Stimulated activated memory B cell treated with anti-CD40 and anti-IgM and Interleukin-4, amounts not matched to agents 10 μg/mL and 1 μg/mL and 100 μg/mL, for 72 hours (primary cell): ENCODE measurements at places on chromosomes 13 and 19.
A peak's percentile ranks its signal among the peaks of the same experiment; 100 is the strongest.

GRCh38 chr13:98984983-98985382 is 7.1 kb upstream of the DOCK9 start:
- H3K4me3 ChIP-seq, result no peak overlapping the region
- no peak overlapping the region for H3K27ac ChIP-seq
- ATAC-seq, result no peak
- peaks cover 16% of the 10 kb centered on the region for H3K4me1 ChIP-seq
- no peaks in the 10 kb centered on the region for H3K27me3 ChIP-seq
- H3K36me3 ChIP-seq, result no peaks in the 10 kb centered on the region

DNA sequence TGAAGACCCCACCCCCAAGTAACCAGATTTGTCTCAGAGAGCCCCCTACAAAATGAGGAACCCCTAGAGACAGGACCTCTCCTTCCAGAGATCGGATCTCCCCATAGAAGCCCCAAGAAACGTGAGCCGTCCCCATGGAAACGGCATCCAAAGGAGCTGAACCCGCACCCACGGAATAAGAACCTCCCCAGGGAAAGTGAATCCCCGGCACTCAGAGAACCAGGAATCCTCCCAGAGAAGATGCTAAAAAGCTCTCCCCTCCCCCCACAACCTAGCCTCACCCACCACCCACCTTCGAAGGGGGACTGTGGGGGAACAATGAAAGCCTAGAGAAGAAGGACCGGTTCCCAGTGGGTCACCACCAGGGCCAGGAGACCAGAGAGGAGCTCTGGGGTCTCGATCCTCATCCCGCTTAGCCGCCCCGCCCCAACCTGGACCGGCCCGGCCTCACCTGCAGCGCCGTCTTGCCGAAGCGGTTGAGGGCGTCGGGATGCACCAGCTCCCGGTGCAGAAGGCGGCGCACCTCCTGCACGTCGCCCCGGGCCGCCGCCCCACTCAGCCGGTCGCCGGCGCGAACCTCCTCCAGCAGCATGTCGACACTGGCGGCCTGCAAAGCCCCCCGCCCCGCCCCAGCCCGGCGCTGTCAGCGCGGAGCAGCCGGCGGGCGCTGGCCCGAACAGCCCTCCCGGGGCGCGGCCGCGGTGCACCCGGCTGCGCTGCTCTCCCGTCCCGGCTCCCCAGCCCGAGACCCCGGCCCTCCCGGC is 535 bp downstream of the CDKN2D start:
- H3K27me3 ChIP-seq, result no peaks in the 10 kb centered on the region
- H3K36me3 ChIP-seq, result no peaks in the 10 kb centered on the region
- peaks cover 60% of the 10 kb centered on the region for H3K4me1 ChIP-seq
- peak overlapping the region; percentile 86 for H3K27ac ChIP-seq

GRCh38 chr13:112743451-112744167 is 53.8 kb downstream of the ATP11A start:
- H3K27me3 ChIP-seq, result no peaks in the 10 kb centered on the region
- no peak overlapping the region for H3K4me3 ChIP-seq
- H3K4me1 ChIP-seq, result peaks cover 26% of the 10 kb centered on the region
- no peak for ATAC-seq
- H3K27ac ChIP-seq, result no peak overlapping the region

GRCh38 chr13:110458594-110459365 is 102.7 kb downstream of the RAB20 start:
- H3K4me1 ChIP-seq, result peaks cover 43% of the 10 kb centered on the region
- ATAC-seq, result no peak
- no peak overlapping the region for H3K4me3 ChIP-seq
- peak overlapping the region; percentile 35 for H3K27ac ChIP-seq
- no peaks in the 10 kb centered on the region for H3K36me3 ChIP-seq

DNA sequence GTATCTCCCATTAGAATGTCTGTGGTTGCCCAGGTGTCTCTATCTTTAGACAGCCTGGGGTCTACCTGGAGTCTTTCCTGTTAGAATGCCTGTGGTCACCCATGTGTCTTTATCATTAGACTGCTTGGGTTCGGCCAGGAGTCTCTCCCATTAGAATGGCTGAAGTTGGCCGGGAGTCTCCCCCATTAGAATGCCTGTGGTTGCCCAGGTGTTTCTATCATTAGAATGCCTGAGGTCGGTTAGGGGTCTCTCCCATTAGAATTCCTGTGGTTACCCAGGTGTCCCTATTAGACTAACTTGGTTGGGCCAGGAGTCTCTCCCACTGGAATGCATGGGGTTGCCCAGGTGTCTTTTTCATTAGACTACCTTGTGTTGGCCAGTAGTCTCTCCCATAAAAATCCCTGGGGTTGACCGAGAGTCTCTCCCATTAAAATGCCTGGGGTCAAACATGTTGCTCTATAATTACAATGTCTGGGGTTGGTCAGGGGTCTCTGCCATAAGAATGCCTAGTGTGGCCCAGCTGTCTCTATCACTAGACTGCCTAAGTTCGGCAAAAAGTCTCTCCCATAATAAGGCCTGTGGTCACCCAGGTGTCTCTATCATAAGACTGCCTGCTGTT is 1448.7 kb downstream of the UQCRFS1 start:
- no peaks in the 10 kb centered on the region for H3K36me3 ChIP-seq
- H3K4me3 ChIP-seq, result no peak overlapping the region
- H3K27me3 ChIP-seq, result no peaks in the 10 kb centered on the region
- no peak overlapping the region for H3K27ac ChIP-seq

GRCh38 chr19:942133-942645 is 16.4 kb downstream of the ARID3A start:
- peak overlapping the region; percentile 92 for H3K27ac ChIP-seq
- H3K4me3 ChIP-seq, result peak overlapping the region; percentile 36
- ATAC-seq, result no peak
- peaks cover 63% of the 10 kb centered on the region for H3K4me1 ChIP-seq

GRCh38 chr13:82088781-82089180 is 1747.9 kb upstream of the SPRY2 start:
- no peaks in the 10 kb centered on the region for H3K36me3 ChIP-seq
- ATAC-seq, result no peak
- no peak overlapping the region for H3K27ac ChIP-seq

DNA sequence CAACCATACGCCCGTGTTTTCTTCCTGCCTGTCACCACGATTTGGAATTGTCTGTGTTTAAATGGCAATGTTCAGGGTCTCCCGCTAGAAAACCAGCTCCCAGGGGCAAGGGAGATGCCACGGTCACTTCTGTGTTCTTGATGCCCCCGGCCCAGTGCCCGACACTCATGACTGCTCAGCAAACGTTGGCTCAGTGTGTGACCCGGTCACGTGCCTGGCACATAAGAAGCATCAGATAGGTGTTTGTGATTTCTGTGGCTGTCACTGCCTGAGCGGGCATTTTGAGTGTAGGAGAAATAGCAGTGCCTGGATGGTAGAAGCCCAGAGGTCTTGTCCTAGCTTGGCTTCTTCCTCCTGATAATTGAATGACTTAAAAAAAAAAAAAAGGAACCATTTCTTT is 15.5 kb downstream of the HDGFL2 start:
- no peak overlapping the region for H3K27ac ChIP-seq
- no peaks in the 10 kb centered on the region for H3K27me3 ChIP-seq
- H3K4me1 ChIP-seq, result no peaks in the 10 kb centered on the region
- no peak for ATAC-seq

- H3K36me3 ChIP-seq, result no peaks in the 10 kb centered on the region
- peaks cover 25% of the 10 kb centered on the region for H3K27me3 ChIP-seq
- H3K27ac ChIP-seq, result no peak overlapping the region
- no peak for ATAC-seq
- no peaks in the 10 kb centered on the region for H3K4me1 ChIP-seq
Observed at GRCh38 chr19:54029930-54030490, 33.7 kb downstream of the VSTM1 start.

DNA sequence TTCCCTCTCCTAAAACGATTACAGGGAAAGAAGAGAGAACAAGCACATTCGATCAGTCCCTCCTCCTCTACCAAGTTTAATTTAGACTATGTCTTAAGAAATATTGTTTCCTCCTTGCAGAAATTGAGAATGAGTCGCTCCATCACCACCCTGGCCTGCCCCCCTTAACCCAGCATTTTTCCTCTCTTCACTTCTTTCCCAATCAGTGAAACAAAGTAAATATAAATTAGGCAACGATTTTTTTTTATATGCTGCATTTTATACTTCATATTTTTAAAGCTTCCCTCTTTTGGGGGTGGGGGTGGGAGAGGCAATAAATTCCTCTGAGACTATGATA is 300.0 kb downstream of the SPRY2 start:
- no peak overlapping the region for H3K27ac ChIP-seq
- no peaks in the 10 kb centered on the region for H3K27me3 ChIP-seq
- H3K4me3 ChIP-seq, result no peak overlapping the region
- ATAC-seq, result no peak
- peaks cover 36% of the 10 kb centered on the region for H3K4me1 ChIP-seq

- H3K27ac ChIP-seq, result no peak overlapping the region
- ATAC-seq, result peak; percentile 52
Observed at GRCh38 chr19:48975947-48976847, 11.1 kb downstream of the FTL start.

DNA sequence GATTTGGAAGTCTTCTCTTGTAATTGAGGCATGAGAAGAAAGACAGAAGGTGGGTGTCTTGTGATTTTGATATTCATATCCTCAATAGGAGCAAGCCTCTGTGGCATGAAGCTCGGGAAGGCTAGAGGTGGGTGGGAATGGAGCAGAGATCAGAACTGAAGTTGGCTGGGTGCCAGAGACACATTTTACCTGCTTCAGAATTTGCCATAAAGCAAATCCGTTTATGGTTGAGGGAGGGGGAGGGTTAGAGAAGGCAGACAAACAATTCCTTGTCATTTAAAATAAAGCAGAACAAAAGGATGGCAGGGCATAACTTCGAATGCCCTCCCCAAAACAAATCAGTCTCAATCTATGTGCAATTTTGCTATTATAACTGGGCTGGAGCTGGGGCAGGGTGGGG is 305.9 kb downstream of the KLF5 start:
- no peak for ATAC-seq
- no peak overlapping the region for H3K27ac ChIP-seq
- H3K4me3 ChIP-seq, result no peak overlapping the region
- H3K36me3 ChIP-seq, result no peaks in the 10 kb centered on the region
- H3K4me1 ChIP-seq, result no peaks in the 10 kb centered on the region

DNA sequence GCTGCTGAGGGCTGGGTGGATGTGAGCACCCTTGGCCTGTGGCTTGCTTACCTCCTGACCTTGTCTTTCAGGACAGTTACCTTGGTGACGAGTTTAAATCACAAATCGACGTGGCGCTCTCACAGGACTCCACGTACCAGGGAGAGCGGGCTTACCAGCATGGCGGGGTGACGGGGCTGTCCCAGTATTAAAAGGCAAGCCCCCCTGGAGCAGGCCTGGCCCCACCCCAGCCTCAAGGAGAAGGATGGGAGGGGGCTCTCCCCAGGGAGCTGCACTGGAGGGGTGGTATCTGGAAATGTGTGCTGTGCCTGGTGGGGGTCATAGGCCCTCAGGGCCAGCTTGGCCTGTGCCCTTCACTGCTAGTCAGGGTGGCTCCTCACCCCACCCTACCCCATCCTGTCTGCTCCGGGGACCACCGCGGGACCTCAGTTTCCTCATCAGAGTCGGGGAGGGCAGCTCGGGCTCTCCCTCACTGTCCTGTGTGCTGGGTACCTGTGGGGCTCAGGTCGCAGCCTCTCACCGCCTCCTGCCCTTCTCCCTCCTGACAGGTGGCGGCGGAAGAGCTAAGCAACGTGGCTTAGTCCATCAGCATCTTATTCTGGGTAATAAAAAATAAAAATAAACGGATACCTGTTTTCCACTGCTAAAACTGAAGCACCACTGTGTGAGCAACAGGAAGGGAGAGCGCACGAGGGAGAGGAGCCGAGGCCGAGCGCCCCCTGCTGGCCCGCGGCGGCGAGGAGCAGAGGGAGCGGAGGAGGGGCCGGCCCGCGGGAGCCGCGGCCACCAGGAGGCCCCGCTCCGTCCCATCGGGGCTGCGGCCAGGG is 29.8 kb downstream of the CERS1 start:
- peaks cover 9% of the 10 kb centered on the region for H3K27me3 ChIP-seq
- peak; percentile 85 for ATAC-seq
- no peak overlapping the region for H3K27ac ChIP-seq

DNA sequence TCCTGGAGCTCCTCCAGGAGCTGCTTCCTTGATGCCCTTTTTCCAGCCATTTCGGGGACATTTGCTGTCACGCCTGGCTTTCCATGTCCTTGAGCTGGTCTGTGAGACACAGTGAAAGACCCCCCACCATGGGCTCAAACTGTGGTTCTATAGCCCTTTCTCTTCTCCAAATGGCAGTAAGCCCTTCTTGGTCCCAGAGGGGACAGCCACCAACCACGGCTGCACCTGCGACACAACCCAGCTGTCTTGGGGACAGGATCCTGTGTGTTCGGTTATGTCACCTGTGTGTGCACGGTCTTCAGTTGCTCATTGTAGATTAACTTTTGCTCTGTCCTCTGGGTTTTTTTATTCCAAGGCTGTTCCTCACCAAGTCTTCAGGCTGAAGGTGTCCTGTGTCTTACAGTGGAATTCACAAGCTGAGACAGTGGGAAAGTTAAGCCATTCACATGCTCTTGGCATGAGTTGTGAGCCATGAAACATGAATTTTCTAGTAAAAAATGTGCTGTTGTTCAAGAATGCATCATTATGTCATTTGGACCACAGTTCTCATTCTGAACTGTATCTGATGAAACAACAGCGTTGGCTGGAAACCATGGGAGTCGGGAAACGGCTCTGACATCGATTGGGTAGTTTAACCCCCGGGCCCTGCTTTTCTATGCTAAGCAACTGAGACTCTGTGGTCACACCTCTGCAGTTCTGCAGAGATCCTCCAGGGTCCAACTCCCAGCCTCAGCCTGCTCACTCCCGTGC is 129.5 kb upstream of the MCF2L start:
- H3K27ac ChIP-seq, result peak overlapping the region; percentile 22
- no peak overlapping the region for H3K4me3 ChIP-seq
- no peaks in the 10 kb centered on the region for H3K27me3 ChIP-seq
- no peaks in the 10 kb centered on the region for H3K4me1 ChIP-seq
- no peak for ATAC-seq
- peaks cover 78% of the 10 kb centered on the region for H3K36me3 ChIP-seq

DNA sequence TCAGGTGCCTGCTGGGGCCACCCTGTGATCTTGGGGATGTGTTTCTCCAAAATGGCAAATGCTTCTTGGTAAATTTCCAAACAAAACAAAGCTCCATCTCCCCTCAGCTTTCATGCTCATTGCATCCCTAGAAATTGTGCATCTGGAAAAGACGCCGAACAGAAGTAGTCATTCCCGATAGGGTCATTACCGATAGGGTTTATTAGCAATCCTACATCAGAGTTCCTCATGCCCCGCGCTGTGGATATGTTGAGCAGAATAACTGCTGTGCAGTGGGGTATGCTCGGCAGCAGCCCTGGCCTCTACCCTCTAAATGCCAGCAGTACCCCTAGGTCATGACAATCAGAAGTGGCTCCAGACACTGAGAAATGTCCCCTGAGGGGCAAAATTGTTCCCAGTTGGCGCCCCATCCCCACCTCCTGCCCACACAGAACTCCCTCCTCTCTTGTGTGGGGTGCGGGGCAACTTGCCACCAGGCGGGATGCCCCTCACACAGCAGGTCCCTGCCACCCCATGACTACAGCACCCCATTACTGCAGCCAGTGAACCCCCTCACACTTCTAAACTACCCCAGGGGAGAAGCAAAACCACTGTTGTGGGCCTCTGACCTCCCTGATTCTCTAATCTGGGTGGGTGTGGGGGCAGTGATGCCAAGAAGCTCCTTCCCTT is 13.0 kb upstream of the SLC7A10 start:
- no peak for ATAC-seq
- H3K4me3 ChIP-seq, result no peak overlapping the region
- H3K27ac ChIP-seq, result no peak overlapping the region
- H3K36me3 ChIP-seq, result no peaks in the 10 kb centered on the region
- H3K4me1 ChIP-seq, result peaks cover 8% of the 10 kb centered on the region
- peaks cover 44% of the 10 kb centered on the region for H3K27me3 ChIP-seq
